Activated naive CD4-positive, alpha-beta T cell (primary cell): ENCODE measurements at places on chromosomes 7 and 10.

DNA sequence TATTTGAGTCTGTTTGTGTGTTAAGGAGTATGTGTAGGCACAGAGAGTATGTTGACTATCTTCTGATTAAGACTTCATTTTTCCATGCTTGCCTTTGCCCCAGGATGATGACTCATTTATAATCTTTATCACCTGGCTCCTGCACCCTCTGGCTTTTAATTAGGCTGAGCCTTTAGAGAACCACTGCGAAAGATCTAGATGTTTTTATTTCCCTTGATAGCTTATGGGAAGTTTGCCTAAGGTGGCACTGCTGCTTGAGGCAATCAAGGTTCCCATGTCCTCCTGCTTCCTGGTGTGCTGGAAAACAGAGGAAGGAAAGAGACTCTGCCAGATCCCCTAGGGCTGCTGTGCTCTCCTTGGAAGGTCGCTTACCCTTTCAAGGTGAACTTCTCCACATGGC lies 114.6 kb downstream of the ARL4A start:
- no peak for DNase-seq

DNA sequence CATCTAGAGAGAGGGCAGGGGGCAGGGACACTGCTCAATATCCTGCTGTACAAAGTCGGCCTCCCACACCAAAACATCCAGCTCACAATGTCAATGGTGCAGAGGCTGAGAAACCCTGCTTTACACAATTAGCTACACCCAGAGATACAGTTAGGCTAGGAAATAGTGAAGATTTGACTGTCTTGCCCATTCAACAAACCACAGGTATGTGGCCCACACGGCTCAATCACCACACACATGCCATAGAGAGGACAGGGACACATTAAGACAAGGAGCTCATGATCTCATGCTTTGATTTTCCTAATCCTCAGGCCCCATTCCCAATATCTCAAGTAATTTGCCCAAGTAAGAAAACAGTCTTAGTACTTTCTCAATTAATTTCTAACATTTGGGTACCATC lies 110.4 kb downstream of the OSBPL3 start:
- no peak for DNase-seq

GRCh38 chr10:23474626-23475025 lies 35.8 kb downstream of the OTUD1 start:
- no peak for DNase-seq

DNA sequence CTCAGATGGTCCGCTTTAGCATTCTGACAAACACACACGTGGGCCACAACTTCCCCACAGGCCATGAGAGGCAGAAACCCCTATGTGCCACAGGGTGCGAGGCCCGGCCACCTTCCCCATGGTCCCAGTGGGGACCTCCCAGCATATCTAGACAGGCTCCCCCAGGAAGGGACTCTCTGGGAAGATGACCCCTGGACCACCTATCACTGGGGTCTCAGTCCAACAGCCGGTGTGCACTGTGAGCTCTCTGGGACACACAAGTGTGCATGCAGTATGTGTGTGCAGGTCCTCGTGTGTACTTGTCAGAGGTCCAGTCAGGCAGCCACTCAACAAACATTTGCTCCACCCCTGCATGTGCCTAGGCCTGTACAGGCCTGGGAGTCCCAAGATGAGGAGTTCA lies 18.7 kb downstream of the GRID1 start:
- DNase-seq = no peak

- DNase-seq = no peak
These were observed 172.3 kb upstream of the ADO start for GRCh38 chr10:62632071-62632809.
